Mesenchymal stem cell (in vitro differentiated cells and primary cell): ENCODE measurements at places on chromosomes 2 and 18.

- peak; percentile 64 for DNase-seq
These were observed 1075.4 kb upstream of the ZEB2 start for GRCh38 chr2:145595296-145595695.

- DNase-seq: no peak
These were observed 13.5 kb upstream of the ATP5MC3 start for GRCh38 chr2:175195012-175195411.

- DNase-seq: no peak
These were observed 215.4 kb downstream of the KLHL29 start for GRCh38 chr2:23600346-23600745.

DNA sequence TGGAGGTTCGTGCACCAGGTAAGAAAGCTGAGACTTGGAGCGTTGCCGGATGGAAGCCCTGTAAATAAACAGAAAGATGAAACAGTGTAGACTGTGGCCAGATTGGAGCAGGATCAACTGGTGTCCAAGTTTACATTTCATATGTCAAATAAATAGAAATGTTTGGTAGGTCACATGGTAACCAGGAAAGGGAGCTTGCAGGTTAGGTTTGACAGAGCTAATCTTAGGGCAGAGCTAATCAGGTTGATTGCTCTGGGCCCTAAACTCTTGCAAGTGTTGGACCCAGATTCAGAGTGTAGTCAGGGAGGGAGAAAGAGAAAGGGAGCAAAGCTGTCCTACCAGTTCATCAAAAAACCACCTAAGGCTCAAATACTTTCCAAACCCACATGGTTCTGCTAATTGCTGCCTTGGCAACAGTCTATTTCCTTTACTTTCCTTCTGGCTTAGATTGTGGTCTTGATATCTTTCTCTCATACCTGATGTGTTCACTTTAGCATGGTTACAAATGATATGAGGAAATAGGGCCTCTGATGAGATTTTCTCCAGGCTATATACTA, 63.2 kb downstream of the G6PC2 start:
- no peak for DNase-seq

DNA sequence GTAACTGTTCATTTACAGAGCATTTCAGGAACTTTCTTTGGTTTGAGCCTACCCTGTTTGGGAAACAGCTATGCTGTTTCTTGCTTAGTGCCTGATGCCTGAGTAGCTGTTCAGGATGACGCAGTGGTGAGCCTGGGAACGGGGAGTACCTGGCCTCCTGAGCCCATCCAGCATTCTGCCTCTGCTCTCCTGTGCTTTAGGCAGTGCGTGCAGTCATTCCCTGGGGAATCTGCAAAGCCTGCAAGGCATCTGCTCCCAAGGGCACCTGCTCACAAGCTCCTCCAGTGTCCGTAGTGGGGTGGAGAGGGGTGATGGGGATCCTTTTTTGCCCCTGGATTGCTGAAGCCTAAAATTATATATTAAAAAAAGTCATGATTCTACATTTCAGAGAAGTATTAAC, 68.8 kb downstream of the RAPGEF4 start:
- DNase-seq: no peak

- no peak for DNase-seq
These were observed 177.6 kb downstream of the ZNF521 start for GRCh38 chr18:25174324-25174723.

- DNase-seq: peak; percentile 73
These were observed 86.6 kb upstream of the ODC1 start for GRCh38 chr2:10534514-10535250.

GRCh38 chr18:12657684-12658425, at the start of gene SPIRE1:
Gene SPIRE1 (minus strand): TSS chr18:12658107. CDS start chr18:12657866, 241 bp downstream.
- peak; percentile 71 for DNase-seq

GRCh38 chr2:219446101-219446504, 11.5 kb downstream of the SPEG start:
- DNase-seq: peak; percentile 82

GRCh38 chr2:164054651-164055050, 318.8 kb upstream of the FIGN start:
- DNase-seq: no peak

GRCh38 chr2:54609241-54609640, 114.2 kb upstream of the EML6 start:
- no peak for DNase-seq

- peak; percentile 47 for DNase-seq
These were observed 83.2 kb downstream of the PPP1R1C start for GRCh38 chr2:182068811-182069210.

GRCh38 chr2:219087361-219087760, 26.6 kb upstream of the IHH start:
- DNase-seq: no peak

DNA sequence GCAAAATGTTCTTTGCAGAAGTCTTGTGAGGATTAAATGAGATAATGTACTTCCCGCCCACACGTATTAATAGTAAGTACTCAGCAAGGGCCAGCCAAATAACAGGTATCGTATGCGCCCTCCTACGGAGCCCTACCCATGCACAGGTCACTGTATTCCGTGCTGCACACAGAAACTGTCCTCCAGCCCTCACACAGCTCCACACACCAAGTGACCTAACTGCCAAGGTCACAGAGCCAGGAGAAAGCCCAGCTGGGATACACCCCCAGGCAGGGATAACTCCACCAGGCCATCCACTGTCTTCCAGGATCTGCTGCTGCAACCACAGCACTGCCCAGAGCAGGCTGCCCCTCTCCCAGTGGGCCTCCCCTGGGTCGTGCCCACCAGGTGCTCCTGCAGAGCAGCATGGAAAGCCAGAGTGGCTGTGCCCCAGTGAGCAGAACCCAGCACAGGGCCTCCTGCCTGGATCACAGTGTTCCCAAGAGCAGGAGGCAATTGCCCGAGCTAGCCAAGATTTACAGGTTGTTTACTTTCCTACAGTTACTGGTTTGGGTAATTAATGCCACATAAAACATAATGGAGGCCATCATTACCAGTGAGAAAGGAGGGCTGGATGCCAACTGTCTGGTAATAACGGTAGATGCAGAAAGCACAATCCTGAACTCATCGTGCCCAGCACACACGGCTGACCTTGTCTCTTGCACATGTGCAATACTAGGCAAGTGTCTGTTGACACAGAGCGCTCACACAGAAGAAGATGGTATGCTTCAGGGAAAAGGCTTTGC, 24.4 kb downstream of the TFCP2L1 start:
- DNase-seq: no peak

- no peak for DNase-seq
These were observed 65.6 kb downstream of the STRADB start for GRCh38 chr2:201517094-201517493.

GRCh38 chr2:28678944-28679343, 72.7 kb upstream of the PPP1CB start:
- no peak for DNase-seq

- DNase-seq: no peak
These were observed 8.7 kb downstream of the PCBP1 start for GRCh38 chr2:70095720-70096670.

GRCh38 chr2:109128616-109129355, at the start of gene SH3RF3:
Gene SH3RF3 (plus strand): TSS chr2:109129205.
- DNase-seq: peak; percentile 71

DNA sequence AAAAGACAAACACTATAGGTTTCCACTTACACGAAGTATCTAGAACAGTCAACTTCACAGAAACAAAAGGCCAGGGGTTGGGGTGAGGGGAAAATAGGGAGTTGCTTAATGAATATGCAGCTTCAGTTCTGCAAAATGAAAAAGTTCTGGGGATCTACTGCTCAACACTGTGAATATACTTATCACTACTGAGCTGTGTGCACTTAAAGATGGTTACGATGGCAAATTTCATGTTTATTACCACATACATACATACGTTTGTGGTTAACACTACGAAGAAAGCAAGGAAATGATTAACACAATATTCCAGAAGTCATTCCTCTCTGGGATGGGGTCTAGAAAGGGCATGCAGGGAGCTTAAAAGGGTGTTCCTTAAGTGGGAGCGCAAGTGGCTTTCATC, 19.3 kb downstream of the MBOAT2 start:
- DNase-seq: peak; percentile 55

DNA sequence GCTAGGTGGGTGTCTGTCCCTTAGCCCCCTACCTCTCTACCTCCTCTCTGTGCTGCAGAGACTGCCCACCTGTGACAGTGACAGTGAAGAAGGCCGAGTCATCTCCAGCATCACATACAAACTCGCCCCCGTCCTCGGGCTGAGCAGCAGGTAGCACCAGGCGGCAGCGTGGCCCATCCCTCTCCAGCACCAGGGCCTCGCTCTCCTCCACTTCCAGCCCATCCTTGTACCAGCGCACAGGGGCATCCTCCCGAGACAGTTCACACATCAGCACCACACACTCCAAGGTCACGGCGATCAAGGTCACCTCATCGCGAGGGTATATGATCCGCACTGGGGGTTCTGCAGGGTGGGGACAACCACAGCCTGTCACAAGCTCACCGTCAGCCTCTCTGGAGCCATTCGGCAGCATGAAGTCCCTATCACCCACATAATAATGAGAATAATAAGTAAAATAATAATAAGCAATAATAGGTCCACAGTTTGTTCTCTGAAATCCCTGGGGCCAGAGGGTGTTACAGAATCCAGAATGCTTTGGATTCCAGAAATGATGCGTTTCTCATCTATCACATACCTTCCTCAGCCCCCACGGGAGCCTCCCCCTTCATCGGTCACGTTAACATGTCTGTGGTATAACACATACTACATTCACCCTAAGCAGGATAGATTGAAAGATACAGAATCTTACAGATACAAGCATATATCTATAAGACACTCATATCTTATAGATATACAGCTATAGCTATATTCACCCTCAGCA, 12.0 kb downstream of the OBSL1 start:
- DNase-seq: no peak

DNA sequence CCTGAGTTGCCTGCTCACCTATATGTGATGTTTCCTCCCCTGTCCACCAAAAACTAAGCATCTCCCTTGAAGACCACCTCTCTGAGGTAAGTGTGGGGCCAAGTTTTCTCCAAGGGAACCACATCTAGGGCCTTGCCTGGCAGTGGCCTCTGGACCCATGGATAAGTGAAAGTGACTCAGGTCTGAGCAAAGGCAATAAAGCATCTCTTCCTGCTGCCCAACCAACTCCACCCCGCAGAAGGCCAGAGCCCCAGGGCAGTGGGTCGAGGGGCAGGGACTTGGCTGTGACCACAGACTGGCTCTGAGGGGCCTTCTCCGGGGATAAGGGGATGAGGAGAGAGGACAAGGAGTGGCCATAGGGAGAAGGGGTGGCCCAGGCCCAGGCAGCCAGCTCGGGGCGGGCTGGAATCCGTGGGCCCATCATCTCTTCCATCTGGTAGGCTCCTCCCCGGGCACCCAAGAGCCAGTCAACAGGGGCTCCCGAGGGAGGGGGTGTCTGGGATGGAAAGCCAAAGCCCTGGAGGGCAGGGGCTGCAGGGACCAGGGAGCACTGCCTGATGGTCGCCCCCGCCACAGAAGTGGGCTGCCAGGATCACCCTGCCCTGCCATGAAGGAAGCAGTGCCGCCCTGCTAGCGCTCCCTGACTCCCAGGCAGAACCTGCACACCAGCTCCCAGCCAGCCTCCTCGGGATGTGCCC, 33.4 kb downstream of the EMX1 start:
- DNase-seq: no peak

DNA sequence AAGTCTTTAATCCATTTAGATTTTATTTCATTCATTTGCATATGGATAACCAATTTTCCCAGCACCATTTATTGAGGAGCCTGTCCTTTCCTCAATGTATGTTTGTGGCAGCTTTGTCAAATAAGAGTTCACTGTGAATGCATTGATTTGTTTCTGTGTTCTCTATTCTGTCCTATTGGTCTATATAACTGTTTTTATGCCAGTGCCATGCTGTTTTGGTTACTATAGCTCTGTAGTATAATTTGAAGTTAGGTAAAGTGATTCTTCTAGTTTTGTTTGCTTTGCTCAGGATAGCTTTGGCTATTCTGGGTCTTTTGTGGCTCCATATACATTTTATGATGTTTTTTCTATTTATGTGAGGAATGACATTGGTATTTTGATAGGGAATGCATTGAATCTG, 7.4 kb downstream of the MYO3B start:
- DNase-seq: no peak

- peak; percentile 79 for DNase-seq
These were observed 112.8 kb upstream of the SLC39A10 start for GRCh38 chr2:195543902-195544894.

- DNase-seq: peak; percentile 18
These were observed 44.9 kb downstream of the PTPN2 start for GRCh38 chr18:12839057-12839525.

DNA sequence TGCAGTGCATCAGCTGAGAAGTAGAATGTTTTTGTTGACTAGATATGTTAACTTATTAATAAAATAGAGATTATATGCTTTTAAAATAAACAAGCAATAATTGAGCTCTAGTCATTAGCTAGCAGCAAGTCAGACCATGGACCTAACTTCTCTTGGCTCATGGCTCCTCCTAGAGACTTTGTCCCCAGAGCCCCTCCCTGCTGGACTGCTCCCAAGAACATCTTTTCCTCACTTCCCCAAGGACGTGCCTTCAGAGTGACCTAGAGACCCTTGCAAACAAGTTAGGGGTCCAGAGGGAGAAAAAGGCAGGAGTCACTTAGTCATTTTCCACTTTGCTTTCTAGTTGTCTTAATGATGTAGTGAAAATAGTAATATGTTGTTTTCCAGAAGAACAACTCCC, 312.5 kb upstream of the NRP2 start:
- DNase-seq: no peak

- DNase-seq: no peak
These were observed 8.3 kb downstream of the DTYMK start for GRCh38 chr2:241678307-241678706.

GRCh38 chr2:175180701-175181103, 808 bp downstream of the ATP5MC3 start:
- peak; percentile 70 for DNase-seq

DNA sequence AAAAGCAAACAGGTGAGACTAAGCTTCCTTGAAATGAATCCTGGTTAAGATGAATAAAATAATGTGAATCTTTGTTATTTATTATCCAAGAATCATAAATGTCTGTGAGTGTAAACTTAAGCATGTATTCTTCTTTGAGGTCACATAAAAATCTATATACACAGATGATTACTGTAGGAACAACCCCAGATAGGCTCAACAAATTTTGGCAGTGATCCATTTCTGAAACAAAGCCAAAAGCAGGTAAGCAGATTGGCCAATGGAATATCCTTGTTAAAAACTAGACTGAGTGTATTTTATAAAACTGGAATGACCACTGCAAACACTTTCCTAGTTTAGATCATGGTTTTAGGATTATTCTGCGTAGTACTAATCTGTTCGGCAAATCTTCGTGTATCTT, 11.3 kb downstream of the SCYGR5 start:
- no peak for DNase-seq

- DNase-seq: peak; percentile 28
These were observed 169.2 kb downstream of the METTL4 start for GRCh38 chr18:2402084-2402483.

DNA sequence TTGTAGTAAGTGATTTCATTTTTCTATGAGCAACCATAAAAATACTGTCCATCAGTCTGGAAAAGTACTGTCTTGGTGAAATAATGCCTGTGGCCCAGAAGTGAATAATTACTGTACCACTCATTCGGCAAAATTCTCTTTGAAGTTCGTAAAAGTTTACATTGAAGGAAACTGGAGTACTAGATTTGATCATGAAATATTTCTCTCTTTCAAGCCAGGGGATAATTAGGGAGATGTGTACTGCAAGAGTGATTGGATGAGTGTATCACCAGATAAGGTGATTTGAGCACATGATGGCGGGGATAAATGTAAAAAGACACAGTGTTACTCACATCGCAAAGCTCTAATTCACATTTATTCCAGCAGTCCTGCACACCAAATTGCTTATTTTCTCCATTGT, 883.2 kb upstream of the PIK3C3 start:
- no peak for DNase-seq

- no peak for DNase-seq
These were observed 32.9 kb upstream of the ITPRID2 start for GRCh38 chr2:181858600-181858999.
